Right renal cortex interstitium (tissue), 3 donors: ENCODE measurements at places on chromosomes 11 and 22.

DNA sequence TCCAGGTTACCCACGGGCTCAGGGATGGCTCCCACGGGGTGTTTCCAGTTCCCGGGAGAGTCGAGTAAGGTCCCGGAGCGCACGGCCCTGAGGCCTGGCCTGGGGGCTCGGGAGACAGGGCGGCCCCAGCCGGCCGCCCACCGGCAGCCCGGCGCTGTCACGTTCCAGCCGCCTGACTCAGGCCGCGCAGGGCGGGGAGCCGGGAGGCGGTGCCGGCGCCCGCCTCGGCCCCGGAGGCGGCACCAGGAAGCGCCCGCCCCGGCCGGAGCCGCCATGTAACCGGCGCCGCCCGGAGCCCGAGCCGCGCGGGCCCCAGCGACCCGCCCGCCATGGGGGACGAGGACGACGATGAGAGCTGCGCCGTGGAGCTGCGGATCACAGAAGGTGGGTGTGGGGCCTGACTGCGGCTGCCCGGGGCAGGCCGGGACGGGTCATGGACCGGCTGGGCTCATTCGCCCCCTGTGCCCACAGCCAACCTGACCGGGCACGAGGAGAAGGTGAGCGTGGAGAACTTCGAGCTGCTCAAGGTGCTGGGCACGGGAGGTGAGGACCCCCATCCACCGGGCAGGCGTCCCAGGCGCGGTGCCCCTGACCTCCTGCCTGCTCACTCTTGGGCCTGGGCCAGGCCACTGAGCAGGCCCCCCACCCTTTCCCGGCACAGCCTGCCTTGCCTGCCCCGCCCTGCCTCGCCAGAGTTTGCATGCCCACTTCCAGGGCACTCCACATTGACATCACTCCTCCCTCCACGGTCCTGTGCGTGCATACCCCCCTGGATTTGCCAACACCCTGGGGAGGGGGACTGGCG, at the start of gene RPS6KA4:
RPS6KA4 (plus strand) TSS at position 256 of the 805 bp plus-strand sequence; CDS start at position 330, 74 bp downstream.
- no peak for DNase-seq

DNA sequence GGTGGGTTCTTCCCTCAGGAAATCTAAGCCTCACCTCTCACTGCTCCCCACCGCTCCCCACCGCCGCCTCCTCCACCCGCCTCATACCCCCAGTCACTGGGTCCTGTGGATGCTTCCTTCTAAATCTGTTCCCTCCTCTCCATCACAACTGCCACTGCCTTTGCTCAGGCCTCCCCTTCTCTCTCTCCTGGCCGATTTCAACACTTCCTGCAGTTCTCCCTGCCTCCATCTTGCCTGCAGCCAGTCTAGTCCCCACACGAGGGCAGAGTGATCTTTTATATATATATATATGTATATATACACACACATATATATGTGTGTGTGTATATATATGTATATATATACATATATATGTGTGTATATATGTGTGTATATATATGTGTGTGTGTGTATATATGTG, 27.8 kb downstream of the CREB3L1 start:
- DNase-seq: no peak

GRCh38 chr11:62875698-62876478, 4.8 kb upstream of the SLC3A2 start:
- DNase-seq: no peak

DNA sequence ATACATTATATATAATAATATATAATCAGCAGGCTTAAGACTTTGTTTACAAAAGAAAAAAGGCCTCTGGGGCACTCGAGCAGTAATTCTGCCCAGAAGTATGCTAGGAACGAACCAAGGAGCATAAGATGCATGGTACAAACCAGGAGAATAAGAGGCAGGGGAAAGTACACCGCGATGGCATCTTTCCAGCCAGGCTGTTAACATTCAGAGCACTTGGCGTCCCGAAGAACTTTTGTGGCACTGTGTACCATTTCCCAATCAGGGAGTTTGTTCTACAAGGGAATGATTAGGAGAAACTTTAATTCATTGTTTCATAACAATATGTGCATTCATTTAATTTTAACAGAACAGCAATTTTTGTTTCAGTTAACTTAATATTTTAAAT, 125.1 kb downstream of the WT1 start:
- no peak for DNase-seq

DNA sequence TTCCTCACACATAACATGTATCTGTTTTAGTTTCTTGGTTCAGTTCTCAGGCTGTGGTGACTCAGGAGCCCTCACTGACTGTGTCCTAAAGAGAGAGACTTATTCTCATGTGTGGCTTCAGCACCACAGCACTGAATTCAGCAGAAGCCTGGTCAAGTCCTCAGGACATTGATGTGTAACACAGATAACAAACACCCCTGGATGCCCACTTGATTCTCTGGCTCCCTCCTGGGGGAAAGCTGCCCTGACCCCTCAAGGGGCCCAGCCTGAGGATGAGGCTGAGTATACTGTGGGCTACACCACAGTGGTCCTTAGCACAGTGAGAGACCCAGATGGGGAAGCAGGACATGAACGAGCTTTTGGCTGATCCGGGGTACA, 87.2 kb upstream of the VPREB1 start:
- no peak for DNase-seq

DNA sequence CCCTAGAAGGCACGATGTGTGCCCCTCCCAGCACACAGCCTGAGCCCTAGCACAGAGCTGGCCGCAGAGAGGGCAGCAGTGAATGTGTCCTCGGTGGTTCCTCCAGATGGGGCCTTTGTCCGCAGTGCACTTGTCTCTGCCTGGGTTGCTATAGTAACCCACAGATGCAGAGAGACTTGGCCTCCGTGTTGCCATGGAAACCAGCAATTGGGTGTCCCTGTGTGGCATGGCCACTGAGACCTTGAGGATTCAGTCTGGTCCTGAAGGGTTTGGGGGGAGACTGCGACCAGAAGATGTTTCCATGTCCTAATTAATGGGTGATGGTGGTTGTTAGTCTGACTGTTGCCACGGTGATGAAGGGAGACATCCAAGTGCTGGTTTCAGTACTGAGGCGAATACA, 42.6 kb upstream of the TUB start:
- no peak for DNase-seq

DNA sequence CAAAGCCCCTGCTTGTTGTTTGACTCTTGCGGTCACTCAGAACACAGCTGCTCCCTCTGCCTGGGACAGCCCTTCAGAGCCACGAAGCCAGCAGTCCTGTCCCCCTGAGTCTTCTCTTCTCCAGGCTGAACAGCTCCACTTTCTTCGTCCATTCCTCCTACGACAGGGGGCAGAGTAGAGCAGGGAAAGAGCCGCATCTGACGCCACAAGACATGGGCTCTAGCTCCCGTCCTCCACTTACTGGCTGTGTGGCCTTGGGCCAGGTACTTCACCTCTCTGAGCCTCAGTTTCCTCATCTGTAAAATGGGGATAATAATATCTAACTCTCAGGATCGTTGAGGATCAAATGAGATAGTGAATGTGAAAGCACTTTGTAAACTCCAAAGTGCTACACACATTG, 29.9 kb downstream of the CHRDL2 start:
- no peak for DNase-seq
